ENCODE measurements at places on chromosomes 5 and 9.

- DNase-seq: no peak
Observed at GRCh38 chr5:110909415-110909814, 162.1 kb upstream of the TSLP start.

GRCh38 chr5:16082982-16083381 lies 96.6 kb downstream of the MARCHF11 start:
- no peak for DNase-seq

DNA sequence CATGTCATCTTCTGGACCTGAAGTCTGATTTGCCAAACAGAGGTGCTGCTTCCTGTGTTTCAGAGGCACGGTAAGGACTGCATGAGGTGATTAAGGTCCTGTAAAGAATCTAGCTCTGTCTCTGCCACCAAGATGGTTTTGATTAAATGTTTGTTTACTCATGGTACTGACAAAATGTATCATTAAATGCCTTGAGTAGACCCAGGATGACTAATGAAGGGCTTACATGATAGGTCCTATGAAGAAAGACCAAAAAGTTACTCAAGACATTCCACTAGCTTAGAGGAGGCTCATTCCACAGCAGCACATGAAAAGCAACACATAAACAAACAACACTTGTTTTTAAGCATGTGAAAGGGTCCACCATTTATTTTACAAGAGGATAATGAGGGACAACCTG lies 100.9 kb downstream of the BOD1 start:
- DNase-seq: no peak

DNA sequence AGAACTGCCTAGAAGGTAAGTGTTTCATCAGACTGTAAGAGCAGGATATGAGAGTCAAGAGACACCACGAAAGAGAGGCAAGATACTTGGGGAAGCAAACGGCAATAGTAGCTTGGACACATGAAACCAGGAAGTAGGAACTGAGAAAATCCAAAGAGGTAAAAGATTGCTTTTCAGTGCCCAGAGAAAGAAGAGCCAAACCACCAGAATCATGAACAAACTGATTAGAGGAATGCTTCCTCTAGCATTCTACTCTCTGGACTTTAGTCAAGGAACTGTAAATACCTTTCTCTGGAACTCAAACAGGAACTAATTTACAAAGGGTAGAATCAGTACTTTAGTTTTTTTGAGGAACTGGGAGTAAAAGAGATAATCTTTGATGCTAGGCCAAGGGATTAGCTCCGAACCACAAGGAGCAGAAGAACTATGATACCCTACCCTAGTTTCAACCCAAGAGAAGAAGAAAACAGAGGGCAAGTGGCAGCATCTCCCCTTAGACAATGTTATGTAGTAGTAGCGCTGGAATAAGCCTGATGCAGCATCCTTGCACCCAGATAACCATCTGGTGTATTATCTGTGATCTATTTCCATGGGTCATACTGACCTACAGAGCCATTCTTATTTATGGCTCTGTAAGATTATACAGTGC lies 41.3 kb downstream of the EFCAB9 start:
- no peak for DNase-seq

- DNase-seq: no peak
Observed at GRCh38 chr9:131500377-131500776, 2.3 kb upstream of the POMT1 start.

DNA sequence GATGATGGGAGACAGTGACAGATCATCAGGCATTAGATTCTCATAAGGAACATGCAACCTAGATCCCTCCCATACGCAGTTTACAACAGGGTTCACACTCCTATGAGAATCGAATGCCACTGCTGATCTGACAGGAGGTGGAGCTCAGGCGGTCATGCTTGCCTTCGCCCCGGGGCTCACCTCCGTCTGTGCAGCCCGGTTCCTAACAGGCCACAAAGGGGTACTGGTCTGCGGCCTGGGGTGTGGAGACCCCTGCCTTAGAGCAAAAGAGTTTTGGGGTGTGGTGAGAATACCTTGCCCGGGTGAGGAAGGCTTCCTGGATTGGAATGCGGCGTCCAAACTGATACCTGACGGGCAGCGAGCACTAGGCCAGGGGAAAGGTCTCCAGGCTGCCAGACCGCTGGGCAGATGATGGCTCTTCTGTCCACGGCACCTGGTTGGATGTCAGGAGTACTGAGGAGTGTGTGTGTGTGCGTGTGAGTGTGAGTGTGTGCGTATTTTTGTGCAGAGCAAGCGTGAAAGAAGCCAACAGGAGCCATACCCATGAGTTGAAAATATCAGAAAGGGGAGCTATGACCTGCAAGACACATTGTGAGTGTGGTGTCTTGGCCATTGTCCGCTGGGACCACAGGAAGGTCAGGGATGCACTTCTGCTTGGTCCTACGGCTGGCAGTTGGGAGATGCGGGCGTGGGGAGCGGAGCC lies 55.4 kb downstream of the ACER2 start:
- no peak for DNase-seq
